ENCODE measurements at places on chromosomes 5 and 9.
A peak's percentile ranks its signal among the peaks of the same experiment; 100 is the strongest.

GRCh38 chr9:70883056-70883455 is 238.4 kb downstream of the TRPM3 start:
- no peak for DNase-seq

GRCh38 chr5:74112372-74113195 is 486.6 kb downstream of the ARHGEF28 start:
- DNase-seq, result no peak

GRCh38 chr5:34891981-34892380 is 23.3 kb downstream of the RAD1 start:
- no peak for DNase-seq

- DNase-seq, result no peak
Observed at GRCh38 chr5:100550531-100551051, 15.4 kb downstream of the FAM174A start.

GRCh38 chr5:134525683-134526482 is 413 bp downstream of the JADE2 start:
- DNase-seq, result peak; percentile 48

- peak; percentile 28 for DNase-seq
Observed at GRCh38 chr9:89022902-89023301, 31.6 kb downstream of the S1PR3 start.

- DNase-seq, result peak; percentile 74
Observed at GRCh38 chr5:86971034-86971571, 296.6 kb upstream of the RASA1 start.

GRCh38 chr5:103327451-103327850 is 68.9 kb downstream of the MACIR start:
- no peak for DNase-seq

GRCh38 chr5:51214746-51215145 is 168.5 kb upstream of the ISL1 start:
- DNase-seq, result no peak

DNA sequence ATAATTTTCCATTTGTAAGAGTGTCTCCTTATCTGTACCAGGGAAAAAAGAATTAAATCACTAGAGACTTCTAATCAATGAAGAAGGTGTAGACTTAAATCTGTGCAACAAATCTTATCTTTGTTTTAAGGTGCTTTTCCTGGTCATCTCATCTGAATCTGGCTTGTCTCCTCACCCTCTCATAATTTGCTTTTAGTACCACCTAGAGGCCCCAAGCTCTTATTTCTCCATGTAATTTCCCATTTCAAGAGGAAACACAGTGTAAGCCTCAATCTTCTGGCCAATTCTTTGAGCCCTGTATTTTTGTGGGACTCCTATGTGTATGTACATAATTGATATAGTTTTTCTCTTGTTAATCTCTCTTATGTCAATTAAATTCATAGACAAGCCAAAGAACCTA is 1975.3 kb upstream of the CDH6 start:
- DNase-seq, result no peak

- DNase-seq, result no peak
Observed at GRCh38 chr5:86631165-86631564, 13.4 kb downstream of the COX7C start.

GRCh38 chr5:131022811-131023497 is 142.1 kb downstream of the HINT1 start:
- DNase-seq, result no peak
